ENCODE measurements at places on chromosomes 4 and X. TPM values are rescaled to one million over a fixed set of nuclear protein-coding genes. Genes with fewer than 3 reads are reported as not detected.

DNA sequence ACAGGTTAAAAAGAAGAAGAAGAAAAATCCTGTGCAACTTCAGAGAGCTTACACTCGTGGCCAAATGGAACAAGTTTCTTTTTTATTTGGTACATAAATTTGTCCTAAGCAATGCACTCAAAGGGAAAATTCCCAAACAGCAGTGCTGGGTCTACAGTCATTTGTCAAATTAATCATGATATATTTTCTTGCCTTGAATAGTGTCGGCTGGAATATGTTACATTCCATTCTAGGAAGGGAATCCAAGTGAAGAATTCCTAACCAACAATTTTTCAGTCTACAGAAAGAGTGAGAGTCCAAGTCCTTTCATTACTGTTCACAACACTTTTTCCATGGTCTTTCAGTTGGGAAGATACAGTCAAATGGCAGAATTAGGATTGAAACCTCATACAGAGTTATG is 63.9 kb downstream of the HAND2 start:
- ATAC-seq, result no peak

TLR3 gene
- total RNA-seq, result 0.32 TPM

GRCh38 chr4:143286701-143287571 is 49.7 kb upstream of the GAB1 start:
- no peak for ATAC-seq

DNA sequence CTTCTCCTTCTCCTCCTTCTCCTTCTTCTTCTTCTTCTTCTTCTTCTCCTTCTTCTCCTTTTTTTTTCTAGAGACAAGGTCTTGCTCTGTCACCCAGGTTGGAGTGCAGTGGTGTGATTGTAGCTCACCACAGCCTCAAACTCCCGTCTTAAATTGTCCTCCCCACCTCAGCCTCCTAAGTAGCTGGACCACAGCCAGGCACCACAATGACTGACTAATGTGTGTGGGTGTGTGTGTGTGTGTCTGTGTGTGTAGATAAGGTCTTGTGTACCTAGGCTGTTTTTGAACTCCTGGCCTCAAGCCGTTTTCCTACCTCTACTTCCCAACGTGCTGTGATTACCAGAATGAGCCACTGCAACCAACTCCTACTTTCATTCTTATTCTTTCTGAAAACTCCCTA is 390.9 kb downstream of the ADAM29 start:
- ATAC-seq, result no peak

- ATAC-seq, result no peak
These were observed 134.3 kb downstream of the MID1IP1 start for GRCh38 chrX:38935561-38935960.

DNA sequence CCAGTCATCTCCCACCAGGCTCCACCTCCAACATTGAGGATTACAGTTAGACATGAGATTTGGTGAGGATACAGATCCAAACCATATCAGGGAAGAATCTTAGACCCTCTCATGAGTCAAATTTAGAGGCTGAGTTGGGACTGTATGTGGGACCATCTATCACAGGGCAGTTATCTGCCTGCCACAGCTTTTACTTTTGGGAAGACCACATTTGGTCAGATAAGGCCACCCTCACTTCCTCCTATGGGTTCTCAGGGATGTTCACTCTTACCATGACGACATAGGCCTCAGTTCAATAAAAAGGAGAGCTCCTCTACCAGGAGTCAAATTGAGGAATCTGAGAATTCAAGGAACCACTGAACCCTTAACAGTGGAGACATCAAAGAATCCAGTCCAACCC is 2.1 kb downstream of the MAGEB2 start:
- ATAC-seq, result no peak

DNA sequence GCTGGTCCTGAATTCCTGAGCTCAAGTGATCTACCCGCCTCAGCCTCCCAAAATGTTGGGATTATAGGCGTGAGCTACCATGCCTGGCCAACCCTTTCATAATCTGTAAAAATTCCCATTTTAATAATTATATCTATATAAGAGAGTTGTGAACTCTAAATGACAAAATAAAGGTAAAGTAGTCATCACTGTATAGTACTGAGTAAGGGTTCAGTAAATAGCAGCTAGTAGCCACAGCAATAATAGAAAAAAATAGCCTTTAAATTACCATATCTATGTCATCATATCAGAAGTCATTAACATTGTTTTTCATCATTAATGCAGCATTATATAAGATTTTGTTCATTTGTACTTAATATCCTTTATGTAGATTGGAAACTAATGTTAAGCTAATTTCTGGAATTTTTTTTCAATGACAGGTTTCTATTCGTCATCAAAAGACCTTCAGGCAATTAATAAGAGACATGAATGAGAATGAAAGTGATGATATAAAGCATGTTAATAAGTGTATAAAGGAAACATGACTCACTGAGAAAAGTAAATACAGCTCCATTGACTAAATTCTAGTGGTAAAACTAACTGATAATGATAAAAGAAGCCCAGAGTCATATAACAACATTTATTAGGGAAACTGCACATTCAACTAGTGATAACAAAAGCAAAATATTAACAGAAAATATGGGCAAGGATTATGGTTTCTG is 85.9 kb upstream of the UGT8 start:
- no peak for ATAC-seq

MAGEB4 gene
- not detected for total RNA-seq

PRDM5 gene
- total RNA-seq, result 0.52 TPM

- no peak for ATAC-seq
These were observed 352.5 kb downstream of the GPM6A start for GRCh38 chr4:175459571-175459970.

- ATAC-seq, result no peak
These were observed 66.5 kb downstream of the WFS1 start for GRCh38 chr4:6336166-6336565.

DNA sequence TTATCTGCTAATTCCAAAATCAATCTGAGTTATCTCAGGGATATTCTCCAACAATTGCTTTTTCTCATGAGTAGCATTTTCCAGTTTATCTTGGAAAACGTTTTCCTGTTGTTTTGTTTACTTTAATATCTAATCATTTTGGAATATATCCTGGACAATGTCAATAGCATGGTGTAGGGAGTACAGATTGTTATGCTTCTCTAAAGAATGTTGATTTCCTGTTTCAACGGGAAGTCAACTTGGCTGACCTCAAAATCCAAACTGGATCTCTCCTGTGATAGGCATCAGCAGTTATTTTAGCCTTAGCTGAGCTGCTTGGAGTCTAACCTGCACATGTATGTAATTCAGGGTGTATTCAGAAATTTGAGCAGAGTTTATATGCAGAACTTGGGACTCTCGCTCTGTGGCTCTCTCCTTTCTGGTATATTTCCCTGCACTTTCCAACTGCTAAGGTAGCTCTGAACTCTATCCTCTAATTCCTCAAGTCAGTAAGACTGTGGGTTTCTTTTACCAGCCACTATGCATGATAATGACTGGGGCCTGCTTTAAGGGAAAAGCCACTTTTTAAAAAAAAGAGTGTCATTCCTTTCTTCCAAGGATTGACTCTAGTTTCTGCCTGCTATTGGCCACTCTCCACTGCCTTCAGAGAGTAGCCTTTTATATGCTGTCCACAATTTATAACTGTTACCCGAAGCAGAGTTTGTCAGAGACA is 7.7 kb downstream of the PRSS48 start:
- no peak for ATAC-seq

DNA sequence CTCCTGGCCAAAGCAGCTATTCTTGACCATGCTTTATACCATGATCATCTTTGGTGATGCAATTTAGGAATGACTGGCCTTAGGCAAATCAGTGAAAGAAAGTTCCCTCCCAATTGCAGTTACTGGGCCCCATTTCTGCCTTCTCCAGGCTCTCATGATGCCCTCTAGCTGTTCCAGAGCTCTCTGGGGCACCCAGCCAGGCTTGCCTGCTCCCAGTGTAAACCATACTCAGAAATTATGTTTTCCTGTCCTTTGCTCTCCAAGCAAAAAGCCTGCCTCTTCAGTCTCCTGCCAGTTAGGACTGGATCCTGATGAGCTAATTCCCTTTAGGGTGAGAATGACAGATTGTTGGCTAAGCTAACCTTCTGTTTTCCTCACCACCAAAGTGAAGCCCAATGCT is 85.3 kb upstream of the RBPJ start:
- ATAC-seq, result no peak

DNA sequence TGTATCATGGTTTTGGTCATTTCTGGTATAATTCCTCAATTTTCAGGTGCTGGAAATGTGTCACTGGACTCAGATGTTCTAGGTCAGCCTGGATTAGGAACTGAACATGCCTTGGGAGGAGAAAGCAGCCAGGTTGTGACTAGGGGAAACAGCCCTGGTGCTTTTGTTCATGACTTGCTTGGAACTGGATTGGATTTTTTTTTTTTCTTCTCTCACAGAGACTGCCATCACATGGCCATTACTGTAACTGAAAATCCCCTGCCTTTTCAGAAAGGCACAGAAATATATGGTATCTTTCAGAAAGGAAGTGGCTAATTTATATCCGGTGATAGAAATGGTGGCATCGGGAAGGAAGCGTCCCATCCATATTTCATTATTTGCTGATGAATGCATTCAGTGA is 34.6 kb downstream of the SEPTIN11 start:
- peak; percentile 63 for ATAC-seq

GRCh38 chrX:79440336-79440735 is 73.2 kb upstream of the ITM2A start:
- ATAC-seq, result no peak
